ENCODE measurements at places on chromosomes 2 and 18.
A peak's percentile ranks its signal among the peaks of the same experiment; 100 is the strongest.

DNA sequence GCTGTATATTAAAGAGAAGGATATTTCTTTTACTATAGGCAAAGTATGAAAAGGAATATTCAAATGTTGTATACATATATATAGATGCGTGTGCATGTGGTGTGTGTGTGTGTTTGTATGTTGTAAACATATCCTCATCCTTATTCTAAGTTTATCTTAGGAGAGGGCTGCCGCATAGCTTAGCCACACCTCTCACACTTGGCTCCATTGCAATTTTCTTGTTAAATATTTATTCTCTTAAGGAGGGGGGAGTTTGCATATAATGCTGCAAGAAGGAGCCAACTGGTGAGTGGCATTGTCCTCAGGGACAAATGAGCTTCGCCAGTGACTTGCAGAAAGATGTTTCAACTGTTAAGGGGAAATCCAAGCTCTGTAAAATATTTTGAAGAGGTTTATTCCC lies 360.1 kb upstream of the RND3 start:
- DNase-seq: no peak

- no peak for DNase-seq
Observed at GRCh38 chr2:7355781-7356180, 438.6 kb downstream of the RNF144A start.

DNA sequence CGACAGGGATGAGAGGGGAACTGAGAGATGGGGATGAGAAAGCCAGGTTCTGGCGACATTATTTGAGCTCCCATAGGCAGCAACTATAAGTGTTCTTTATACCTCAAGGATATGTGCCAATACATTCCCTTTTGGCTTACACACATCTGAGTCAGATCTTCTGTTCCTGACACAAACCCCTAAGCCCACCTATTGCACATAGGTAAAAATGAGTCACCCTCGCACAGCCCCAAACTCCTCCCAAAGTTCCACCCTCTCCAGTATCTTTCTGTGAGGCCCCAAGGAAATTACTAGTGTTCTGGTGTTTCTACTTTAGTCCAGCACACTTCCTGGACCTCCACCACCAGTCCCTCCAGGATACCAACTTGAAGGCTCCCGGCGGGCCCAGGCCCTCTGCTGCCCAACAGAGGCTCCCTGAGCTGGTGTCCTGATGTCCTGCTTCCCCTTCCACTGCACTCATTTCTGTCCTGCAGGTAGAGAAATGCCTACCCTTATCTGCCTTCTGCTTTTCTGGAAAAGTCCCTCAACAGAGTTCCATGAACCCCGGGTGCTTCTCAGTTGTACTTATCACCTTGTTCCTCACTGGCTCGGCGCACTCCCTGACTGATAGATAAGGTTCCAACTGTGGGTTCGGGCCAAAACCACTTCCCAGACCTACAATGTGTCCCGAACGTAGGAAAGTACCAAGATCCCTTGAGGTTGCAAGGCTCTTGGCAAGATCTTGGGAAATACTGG lies 125.5 kb downstream of the EN1 start:
- DNase-seq: no peak

- DNase-seq: peak; percentile 65
Observed at GRCh38 chr2:218876562-218877219, 4.0 kb upstream of the WNT10A start.

DNA sequence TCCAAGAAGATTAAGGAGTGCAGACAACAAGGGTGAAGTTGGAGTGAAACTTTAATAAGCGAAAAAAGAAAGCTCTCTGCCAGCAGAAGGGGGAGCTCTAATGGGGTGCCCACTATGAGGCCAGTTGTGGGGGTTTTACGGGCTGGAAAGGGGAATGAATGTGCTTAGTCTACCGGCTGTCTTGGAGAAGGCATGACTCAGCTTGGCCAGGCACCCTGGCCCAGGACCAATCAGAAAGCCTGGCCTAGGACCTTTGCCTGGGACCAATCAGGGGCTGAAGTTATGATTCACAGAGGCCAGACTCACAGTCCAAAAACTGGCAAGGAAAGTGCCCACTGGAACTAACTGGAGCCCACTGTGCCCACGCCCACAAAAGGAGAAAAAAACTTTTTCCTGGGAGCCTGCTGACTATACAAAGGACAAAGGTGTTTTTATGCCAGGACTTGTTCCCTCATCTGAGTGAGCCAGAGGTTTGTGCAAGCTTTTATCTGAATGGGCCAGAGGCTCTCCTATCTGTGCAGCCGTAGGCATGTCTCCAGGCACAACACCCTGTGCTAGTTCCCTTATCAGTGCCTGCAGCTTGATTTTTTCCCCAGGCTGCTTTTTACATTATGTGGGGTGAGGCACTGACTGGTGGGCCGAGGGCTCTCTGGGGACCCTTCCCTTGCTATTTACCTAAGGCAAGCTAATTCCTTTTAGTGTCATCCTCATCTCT lies 18.6 kb downstream of the CMPK2 start:
- no peak for DNase-seq

DNA sequence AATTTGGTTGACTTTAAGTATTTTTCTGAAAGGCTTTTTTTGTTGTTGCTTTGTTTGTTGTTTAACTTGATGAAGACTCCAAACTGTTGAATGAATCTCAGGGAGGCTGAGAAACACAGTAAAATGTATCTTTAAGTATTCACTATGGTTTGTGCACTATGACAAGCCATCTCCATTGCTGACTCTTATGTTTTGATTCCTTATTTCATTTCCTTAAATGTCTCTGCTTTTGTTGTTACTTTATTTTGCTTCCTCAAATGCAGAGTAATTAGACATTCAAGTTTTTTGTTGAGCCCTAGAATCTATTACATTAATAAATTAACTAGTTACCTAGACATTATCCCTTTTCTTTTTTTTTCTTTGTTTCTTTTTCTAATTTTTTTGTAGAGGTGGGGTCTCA lies 46.3 kb upstream of the SLC39A10 start:
- DNase-seq: no peak

DNA sequence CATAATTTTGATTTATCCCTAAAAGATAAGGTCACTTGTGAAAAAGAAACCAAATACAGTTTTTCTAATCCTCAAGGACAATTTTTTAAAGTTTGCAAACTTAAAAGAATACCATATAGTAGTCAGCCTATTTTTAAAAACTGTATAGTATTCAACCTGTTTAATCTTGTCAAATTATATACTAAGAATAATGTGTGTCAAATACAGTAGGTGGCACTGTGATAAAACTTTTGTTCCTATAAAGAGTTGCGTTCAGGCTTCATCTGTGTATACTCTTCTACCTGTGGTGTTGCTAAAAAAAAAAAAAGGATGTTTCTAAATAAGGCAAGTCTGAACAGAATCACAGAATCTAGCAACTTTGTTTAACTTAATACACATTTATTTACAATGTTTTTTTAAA lies 68.6 kb downstream of the CCDC138 start:
- peak; percentile 28 for DNase-seq

GRCh38 chr2:18602298-18602697 lies 12.9 kb upstream of the NT5C1B start:
- no peak for DNase-seq

- DNase-seq: peak; percentile 70
Observed at GRCh38 chr2:190860985-190861680, 19.5 kb upstream of the GLS start.

GRCh38 chr2:207133458-207133819 lies 32.3 kb downstream of the KLF7 start:
- DNase-seq: no peak

GRCh38 chr2:104766683-104767082 lies 87.2 kb upstream of the POU3F3 start:
- DNase-seq: no peak

DNA sequence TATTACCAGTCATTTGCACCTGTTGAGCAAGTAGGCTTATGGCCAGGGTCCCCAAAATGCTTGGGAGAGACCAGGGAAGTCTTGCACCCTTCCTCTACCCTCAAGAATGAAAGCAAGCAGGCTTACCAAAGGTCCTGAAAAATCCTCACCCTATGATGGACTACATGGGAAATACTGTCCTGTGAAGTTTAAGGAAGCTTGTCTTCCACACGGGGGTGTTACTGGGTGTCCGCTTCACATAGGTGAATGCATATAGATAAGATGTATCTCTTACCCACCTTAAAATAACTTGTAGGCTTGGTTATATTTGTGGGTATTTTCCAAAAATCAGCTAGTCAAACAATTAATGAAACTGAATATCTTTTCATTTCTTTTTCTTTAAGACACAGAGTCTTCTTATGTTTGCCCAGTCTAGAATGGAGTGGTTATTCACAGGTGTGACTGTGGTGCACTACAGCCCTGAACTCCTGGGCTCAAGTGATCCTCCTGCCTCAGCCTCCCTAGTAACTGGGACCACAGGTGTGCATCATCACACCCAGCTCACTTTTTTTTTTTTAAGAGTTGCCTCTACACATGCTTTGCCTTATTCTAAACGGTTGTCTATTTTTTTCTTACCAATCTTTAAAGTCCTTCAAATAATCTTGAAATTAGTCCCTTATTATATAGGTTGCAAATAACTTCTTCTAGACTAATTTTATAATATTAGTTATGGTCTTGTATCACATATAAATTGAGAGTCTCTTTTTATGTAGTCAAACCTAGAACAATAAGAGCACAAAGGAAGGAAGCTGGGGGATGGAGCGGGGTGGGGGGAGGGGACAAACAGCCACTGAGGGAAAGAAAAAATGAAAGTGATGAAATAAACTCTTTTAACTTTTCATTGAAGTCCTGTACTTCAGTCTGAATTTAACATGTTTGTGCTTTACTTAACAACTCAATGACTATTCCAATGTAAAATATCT lies 49.0 kb downstream of the CERKL start:
- no peak for DNase-seq

- DNase-seq: no peak
Observed at GRCh38 chr2:160837416-160837815, 322.8 kb upstream of the TANK start.

- DNase-seq: peak; percentile 82
Observed at GRCh38 chr2:150126143-150126740, 361.2 kb downstream of the RND3 start.

DNA sequence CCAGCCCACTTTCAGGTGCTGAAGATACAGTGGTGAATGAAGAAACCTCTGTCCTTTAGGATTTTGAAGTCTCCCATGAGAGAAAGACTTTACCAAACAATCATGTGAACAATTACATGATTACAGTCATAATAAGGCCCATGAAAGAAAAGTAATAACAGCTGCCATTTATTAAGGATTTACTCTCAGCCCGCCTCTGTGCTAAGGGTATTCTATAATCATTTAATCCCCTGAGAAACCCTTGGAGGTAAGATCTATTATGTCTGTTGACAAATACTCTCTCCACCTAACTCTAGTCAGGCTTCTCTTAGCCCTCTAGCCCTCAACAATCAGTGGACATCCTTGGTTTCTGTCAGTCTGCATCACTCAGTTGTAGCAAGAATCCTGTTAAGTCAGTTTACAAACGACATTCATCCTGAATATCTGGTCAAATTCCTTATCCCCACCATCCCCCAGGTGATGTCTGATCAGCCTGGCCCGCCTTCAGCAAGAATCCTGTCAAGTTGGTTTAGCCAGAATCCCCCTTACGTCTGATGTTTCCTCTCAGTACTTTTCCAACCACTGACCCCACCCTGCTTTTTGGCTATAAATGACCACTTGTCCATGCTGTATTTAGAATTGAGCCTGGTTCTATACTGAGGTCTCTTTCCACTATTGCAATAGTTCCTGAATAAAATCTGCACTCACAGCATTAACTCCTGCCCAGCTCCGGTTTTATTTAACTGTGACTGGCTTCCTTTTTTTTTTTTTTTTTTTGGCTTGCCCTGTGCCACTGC lies 12.2 kb upstream of the SOCS6 start:
- no peak for DNase-seq

DNA sequence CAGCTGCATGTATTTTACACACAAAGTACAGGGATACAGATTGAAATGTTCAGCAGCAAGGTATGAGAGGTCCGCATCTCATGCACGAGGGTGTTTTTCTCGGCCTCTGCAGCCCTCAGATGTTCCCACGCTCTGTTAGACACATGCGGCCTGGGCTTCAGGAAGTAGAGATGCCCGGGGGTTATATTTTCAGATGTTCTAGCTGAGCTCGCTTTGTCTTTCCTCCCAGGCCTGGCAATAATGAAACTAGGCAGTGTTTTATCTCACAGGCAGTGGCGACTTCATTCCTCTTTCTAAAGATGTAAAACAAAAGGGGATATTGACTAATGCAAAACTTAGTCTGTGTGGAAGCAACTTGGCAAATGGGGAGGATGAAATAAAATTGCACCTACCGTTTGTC lies 190.7 kb downstream of the GBX2 start:
- no peak for DNase-seq

- DNase-seq: no peak
Observed at GRCh38 chr2:53629501-53629900, 138.1 kb upstream of the CHAC2 start.

DNA sequence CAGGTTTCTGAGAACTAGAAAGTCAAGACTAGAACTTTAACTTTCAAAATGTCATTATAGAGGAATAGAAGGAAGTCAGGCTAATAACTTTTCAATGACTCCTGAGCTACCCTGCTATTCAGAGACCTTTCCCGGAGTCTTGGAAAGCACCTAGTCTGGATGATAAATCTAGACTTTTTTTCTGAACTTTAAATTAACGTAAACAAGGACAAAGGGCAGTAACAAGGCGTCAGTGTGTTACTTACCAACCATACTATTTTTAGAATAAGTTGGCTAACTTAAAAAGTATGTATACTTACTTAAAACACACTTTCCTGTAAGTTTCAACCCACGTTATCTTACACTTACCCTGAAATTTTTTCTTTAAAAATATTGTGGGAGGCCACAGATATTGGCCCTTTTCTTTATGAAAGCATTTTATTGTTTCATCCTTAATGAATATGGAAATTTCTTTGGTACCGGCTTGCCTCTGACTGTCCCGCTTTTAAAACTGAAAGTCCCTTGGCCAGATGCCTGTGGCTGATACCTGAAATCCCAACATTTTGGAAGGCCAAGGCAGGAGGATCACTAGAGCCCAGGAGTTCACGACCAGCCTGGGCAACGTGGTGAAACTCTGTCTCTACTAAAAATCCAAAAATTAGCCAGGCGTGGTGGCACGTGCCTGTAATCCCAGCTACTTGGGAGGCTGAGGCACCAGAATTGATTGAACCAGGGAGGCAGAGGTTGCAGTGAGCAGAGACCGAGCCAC lies 9.7 kb downstream of the PMAIP1 start:
- DNase-seq: no peak

- no peak for DNase-seq
Observed at GRCh38 chr2:95050385-95051300, 25.1 kb downstream of the MAL start.

DNA sequence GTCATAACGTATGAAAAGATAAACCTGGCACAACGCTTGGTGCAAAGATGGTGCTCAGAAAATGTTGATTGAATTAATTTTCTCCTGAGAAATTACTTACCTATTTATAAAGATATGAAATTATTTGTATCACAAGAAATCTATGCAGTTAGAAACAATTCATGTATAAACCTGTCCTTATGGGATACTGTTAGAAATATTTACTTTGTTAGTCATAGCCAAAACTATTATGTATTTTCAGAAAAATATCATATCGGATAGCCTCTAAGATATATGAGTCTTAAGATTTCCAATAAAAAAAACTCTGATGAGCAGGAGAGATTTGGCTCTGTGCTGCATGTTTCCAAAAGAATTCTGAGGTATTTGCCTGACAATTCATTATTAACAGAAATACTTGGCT lies 880.7 kb downstream of the LRRTM4 start:
- no peak for DNase-seq

GRCh38 chr2:199144546-199144945 lies 313.2 kb downstream of the SATB2 start:
- DNase-seq: no peak

- DNase-seq: peak; percentile 57
Observed at GRCh38 chr2:231991664-231992063, 30.2 kb downstream of the DIS3L2 start.

- peak; percentile 99 for DNase-seq
Observed at GRCh38 chr2:86440631-86441391, at the start of gene KDM3A. Gene KDM3A (plus strand): TSS chr2:86441371. CDS start chr2:86442048, 677 bp downstream.

All from ELR (cell line).